Stimulated activated CD8-positive, alpha-beta memory T cell treated with anti-CD3 and anti-CD28 coated beads, Interleukin-2, amount 100 ng/mL, for 48 hours (primary cell): ENCODE measurements at places on chromosomes 2 and 18.
A peak's percentile ranks its signal among the peaks of the same experiment; 100 is the strongest.

GRCh38 chr2:19890104-19890503, 11.7 kb downstream of the TTC32 start:
- no peak for DNase-seq

DNA sequence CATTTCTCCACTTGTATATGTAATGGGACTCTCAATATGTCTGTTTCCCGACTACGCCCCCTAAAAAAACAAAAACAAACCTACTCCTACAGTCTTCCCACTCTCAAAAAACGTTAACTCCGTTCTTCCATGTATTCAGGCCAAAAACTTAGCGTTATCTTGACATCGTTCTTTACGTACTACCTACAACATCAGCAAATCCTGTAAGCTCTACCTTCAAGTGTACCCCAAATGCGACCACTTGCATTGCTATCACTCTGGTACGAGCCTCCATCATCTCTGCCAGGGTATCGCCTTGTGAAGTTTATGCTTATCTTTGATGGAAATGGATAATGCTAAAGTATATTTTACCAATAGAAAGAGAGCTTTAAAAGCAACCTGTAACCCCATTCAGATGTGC, 479 bp downstream of the GPATCH11 start:
- no peak for DNase-seq

- no peak for DNase-seq
Observed at GRCh38 chr18:44556296-44556695, 124.4 kb upstream of the SETBP1 start.

- DNase-seq: no peak
Observed at GRCh38 chr18:70195014-70195614, 10.4 kb downstream of the RTTN start.

- no peak for DNase-seq
Observed at GRCh38 chr2:181036445-181036844, 56.0 kb downstream of the UBE2E3 start.

DNA sequence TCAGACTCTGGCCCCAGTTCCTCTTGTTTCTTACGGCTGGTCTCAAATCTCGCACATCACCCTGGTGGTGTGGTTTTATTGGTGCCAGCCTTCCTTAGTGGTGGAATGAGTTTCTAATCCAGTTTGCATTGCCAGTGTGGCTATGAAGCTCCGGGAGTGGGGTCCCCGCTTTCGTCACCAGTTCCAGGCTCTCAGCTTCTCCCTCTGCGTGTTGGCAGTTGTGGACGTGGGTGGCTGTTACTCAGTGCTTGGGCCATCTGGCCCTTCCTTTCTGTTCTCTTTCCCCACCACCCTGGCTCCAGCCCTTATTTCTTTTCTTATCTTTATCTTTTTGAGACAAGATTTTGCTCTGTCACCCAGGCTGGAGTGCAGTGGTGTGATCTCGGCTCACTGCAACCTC, 30.1 kb downstream of the EFR3B start:
- DNase-seq: no peak

DNA sequence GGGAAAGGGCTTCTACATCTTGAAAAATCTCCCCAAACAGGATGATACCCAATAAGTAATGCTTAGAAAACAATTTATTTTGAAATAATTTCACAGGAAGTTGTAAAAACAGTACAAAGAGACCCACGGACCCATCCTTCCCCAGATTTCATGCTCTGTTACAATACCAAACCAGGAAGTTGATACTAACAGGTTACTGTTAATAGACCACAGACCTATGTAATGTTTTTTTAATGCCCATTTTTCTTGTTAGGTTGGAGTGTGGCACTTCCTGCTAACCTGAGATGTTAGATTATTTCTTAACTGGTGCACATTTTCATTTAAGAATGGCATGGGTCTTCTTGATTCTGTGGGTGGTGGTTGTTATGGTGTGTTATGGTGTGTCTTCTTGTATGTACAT, 21.4 kb upstream of the MGAT5 start:
- DNase-seq: no peak

- no peak for DNase-seq
Observed at GRCh38 chr2:225559072-225559415, 159.5 kb downstream of the NYAP2 start.

- no peak for DNase-seq
Observed at GRCh38 chr18:5036523-5036922, 160.5 kb downstream of the AKAIN1 start.

DNA sequence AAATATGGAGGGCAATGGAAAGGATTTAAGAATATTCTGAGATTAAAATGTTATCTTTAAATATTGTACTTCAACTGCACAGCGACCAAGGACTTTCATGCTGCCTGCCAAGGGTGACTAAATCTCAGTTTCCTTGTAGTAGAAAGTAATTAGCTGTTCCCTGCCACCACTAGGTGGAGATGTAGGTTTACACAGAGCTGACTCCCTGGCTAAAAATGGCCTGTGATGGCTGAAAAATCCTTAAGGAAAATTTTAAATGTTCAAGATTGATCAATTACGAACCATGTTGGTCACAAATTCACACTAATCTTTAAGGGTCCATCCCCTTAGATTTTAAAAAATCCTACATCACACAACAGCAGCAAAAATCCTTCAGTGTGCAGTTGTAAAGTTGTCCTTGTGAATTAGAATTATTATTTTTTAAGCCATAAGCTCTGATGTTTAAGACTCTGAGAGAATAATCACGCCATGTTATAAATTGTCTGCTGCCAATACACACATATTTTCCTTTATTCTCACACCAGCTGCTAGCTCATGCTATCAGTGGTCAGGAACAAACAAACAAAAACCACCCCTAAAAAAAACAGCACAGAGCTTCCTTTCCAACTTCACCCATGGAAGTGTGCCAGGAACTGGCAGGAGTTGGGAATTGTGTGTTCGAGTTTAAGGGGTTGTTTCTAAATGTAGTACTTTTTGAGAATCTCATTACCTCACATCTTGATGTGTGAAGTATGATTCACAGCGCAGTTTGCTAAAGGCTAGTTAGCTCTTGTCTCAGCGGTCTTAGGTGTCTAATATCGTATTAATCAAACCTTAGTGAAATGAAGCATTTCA, 399.8 kb downstream of the TMEM182 start:
- DNase-seq: no peak

- no peak for DNase-seq
Observed at GRCh38 chr18:39675368-39675767, 2109.8 kb upstream of the CELF4 start.

- no peak for DNase-seq
Observed at GRCh38 chr2:42333579-42333978, 27.4 kb downstream of the COX7A2L start.

DNA sequence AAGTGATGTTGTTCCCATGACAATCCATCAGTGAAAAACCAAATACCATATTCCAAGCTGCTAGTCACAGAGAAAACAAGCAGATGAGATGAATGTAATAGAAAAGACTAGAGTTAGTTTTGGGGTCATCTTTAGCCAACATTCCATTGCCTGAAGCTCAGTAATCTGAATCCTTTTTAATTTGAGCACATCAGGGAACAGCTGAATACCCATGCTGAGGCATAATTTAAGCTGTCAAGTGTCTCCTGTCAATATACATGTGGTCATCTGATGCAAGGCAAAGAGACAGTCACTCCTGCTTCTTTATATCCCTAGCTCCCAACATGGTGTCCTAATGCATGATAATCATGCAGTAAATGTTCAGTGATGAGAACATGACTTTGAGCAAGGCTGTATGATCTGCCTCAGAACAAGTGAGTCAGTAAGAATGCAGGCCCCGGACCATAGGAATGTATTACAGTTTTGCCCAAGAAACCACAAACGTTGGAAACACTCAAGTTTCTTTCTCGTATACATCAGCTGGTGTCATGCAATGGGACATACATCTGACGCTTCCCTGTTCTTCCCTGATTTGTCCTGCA, 48.0 kb downstream of the CDK15 start:
- no peak for DNase-seq

- DNase-seq: no peak
Observed at GRCh38 chr2:76977846-76978727, 544.1 kb downstream of the LRRTM4 start.

DNA sequence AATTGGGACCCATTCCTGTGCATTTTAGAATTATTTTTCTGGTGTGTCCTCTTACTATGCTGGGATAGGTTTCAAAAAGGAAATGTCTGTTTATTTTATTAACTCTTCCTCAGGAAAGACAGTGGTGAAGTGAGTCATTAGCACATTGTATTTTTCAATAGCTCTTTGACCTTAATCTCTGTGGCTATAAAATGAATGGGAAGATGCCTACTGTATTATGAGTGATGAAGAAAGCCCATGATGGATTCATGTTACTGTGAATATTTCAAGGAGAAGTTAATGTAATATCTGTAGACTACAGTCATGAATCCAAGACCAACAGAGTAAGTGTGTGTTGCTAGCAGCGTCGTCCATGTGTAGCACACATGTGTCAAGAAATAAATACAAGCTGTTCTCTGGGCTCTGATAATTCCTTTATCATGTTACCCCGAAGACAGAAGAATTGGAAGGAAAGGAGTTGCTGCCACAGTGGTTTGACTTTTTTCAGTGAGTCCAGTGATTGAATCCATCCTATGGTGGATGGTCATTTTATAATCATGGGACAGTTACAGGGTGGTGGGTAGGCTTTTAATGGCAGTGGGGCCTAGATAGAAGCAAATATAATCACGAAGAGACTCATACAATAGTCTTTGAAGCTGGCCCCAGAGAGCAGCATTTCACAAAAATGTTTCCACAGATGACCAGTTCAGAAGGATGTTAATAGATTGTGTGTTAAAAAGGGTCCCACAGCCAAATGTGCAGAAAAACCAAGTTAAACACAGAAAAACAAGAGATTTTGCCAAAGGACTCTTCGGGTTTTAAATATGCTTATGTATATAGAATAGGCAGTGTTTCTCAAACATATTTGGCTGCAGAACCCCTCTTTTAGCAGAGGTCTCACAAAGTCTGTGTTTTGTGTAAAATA, 239.7 kb upstream of the RASGRP3 start:
- DNase-seq: no peak

GRCh38 chr2:104929663-104930062, 75.7 kb downstream of the POU3F3 start:
- no peak for DNase-seq

DNA sequence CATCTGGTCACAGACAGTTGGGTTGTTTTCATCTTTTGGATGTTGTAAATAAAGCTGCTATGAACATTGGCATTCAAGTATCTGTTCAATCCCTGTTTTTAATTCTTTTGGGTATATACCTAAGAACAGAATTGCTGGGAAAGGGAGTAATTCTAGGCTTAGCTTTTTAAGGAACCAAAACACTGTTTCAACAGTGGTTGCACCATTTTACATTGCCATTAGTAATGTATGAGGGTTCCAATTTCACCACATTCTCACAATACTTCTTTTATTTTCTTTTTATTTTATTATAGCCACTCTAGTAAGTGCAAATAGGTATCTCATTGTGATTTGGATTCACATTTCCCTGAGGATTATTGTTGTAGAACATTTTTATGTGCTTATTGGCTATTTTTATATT, 108.9 kb upstream of the GLS start:
- DNase-seq: no peak

- DNase-seq: no peak
Observed at GRCh38 chr2:142307616-142308115, 176.8 kb upstream of the LRP1B start.

- DNase-seq: peak; percentile 6
Observed at GRCh38 chr18:54388203-54389142, 30.8 kb downstream of the C18orf54 start.

- DNase-seq: no peak
Observed at GRCh38 chr18:55422456-55423180, 165.4 kb downstream of the TCF4 start.

- no peak for DNase-seq
Observed at GRCh38 chr2:175431101-175431946, 249.8 kb upstream of the ATP5MC3 start.

- DNase-seq: no peak
Observed at GRCh38 chr2:10425699-10426098, 22.4 kb downstream of the ODC1 start.

- DNase-seq: no peak
Observed at GRCh38 chr2:190716176-190716807, 67.4 kb downstream of the NAB1 start.

GRCh38 chr2:172372436-172372835, 55.0 kb upstream of the ITGA6 start:
- no peak for DNase-seq

DNA sequence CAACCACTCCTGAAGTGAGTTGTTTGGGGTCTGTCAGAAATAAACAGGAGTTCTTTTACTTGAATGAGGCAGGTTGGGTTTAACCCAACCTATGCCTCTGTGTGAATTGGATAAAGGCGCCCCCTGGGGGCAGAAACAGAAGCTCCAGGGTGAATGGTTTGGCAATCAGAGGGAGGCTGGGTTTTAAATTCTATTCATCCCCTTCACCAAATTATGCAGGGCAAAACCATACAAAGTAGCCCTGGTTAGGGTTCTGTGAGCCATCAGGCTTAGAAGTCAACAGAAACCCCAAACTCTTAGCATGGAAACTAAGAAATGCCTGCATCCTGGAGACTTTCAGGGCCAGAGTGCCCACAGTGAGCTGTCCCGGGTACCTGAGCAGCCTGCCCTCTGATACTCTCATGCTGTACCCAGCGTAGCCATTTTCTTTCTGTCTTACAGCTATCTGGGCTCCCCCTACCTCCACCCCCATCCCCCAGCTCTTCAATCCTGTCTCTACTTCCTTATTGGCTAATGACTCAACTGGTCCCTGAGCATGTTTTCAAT, 241.5 kb downstream of the ICOS start:
- DNase-seq: peak; percentile 53

- no peak for DNase-seq
Observed at GRCh38 chr18:31325051-31325450, 7.1 kb downstream of the DSG1 start.

DNA sequence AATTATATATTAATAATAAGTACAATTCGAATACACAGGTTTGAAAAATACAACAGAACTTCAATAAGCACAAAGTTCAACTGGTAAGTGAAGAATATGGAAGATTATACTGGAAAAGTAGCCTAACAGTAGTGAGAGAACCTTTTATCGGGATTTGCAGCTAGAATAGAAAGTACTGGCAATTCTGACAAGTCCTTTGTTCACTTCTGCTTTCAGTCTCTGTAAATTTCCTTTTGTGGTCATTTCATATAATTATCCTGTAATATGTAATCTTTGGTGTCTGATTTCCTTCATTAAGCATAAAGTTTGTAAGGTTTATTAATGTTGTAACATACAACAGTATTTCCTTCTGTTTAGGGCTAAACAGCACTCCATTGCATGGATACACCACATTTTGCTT, 67.2 kb downstream of the CUL3 start:
- DNase-seq: no peak

DNA sequence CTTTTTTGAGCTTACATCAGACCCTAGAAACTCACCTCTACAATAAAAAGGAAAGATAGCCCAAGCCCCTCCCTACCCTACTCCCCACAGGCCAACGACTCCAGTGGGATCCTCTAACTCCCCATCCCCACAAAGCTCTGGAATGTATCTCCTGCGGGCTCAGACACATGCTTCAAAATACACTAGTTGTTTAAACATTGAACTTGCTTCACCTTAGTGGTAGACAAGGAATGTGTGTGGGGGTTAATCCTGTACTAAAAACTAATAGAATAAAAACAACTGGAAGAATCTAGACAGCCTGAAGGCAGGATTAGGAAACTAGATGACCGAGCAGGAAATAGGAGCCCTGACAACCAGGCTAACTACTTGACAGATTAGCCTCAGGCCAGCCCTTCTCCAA, 211.5 kb downstream of the SUCLG1 start:
- DNase-seq: no peak
